ENCODE measurements at places on chromosomes 13 and 19. TPM values are rescaled to one million over a fixed set of nuclear protein-coding genes. Genes with fewer than 3 reads are reported as not detected.

Gene RFPL4AL1
- total RNA-seq = not detected

Gene GGN
- total RNA-seq = not detected

Gene CPB2
- not detected for total RNA-seq

Gene TSC22D1
- 176 TPM for total RNA-seq

Gene MAMSTR
- 1.8 TPM for total RNA-seq

All from sigmoid colon (tissue), 7 donors.